Fibroblast of villous mesenchyme (primary cell): ENCODE measurements at places on chromosomes 1 and 21. TPM values are rescaled to one million over a fixed set of nuclear protein-coding genes. Genes with fewer than 3 reads are reported as not detected.
A peak's percentile ranks its signal among the peaks of the same experiment; 100 is the strongest.

GRCh38 chr1:25074351-25075227 lies 144.5 kb upstream of the RUNX3 start:
- no peak for DNase-seq

GRCh38 chr21:14215971-14216641 lies at the start of gene RBM11:
Gene RBM11, plus strand, starts transcription at chr21:14216157. Its CDS starts 30 bp downstream, at chr21:14216187.
- peak; percentile 8 for DNase-seq

- no peak for DNase-seq
These were observed 31.7 kb upstream of the BACE2 start for GRCh38 chr21:41136286-41136685.

GRCh38 chr1:30444401-30444800 lies 279.0 kb downstream of the MATN1 start:
- no peak for DNase-seq

- DNase-seq = no peak
These were observed 88.1 kb upstream of the SLC35F3 start for GRCh38 chr1:233816348-233816747.

- DNase-seq = no peak
These were observed 199.0 kb upstream of the C1orf105 start for GRCh38 chr1:172221436-172221835.

DNA sequence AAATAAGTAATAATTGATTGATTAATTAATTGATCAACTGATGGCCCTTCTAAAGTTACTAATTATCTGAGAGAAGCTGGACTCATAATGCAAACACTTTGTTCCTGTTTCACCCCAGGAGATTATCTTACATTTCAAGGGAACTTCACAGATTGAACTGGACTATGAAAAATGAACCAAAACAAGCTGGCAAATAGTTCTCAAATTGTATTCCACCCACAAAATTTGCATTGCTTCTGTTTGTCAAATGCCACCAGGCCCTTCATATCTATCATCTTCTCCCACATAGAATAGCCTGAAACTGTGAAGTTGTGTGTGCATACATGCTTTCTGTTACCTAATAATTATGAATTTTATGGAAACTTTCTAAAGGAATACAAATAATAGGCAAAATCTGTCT lies 104.0 kb downstream of the ZNF281 start:
- DNase-seq = no peak

DNA sequence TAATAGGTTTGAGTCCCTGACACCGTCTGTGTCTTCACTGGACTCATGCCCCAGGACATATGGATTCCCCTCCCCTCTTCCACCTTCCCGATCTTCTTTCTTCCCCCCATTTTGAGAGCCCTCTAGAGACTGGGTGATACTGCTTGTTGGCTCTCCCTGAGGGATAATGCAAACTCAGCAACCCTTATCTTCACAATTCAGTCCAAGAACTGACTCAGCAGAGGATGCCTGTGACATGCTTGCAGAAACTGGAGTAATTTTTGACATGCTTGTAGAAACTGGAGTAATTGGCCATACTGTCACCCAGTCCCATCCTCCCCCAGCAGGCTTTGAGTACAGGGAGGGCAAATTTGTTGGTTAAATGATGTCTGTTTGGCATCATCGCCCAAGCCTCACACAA lies 127.6 kb upstream of the CTTNBP2NL start:
- no peak for DNase-seq

GRCh38 chr1:67958472-67958871 lies 92.0 kb downstream of the DIRAS3 start:
- no peak for DNase-seq

- DNase-seq = peak; percentile 15
These were observed at the start of gene RIMKLA for GRCh38 chr1:42380586-42381279. Gene RIMKLA, plus strand, starts transcription at chr1:42380792. Its CDS starts 143 bp downstream, at chr1:42380935.

GRCh38 chr1:11132563-11133293 lies 33.1 kb upstream of the EXOSC10 start:
- DNase-seq = peak; percentile 55

- DNase-seq = no peak
These were observed 1.8 kb downstream of the MX2 start for GRCh38 chr21:41363370-41364270.

GRCh38 chr1:72830606-72831390 lies 548.5 kb upstream of the NEGR1 start:
- DNase-seq = no peak

- DNase-seq = no peak
These were observed 503.5 kb downstream of the LTN1 start for GRCh38 chr21:28489162-28489561.

- DNase-seq = no peak
These were observed 1290.5 kb upstream of the B3GALT2 start for GRCh38 chr1:194476872-194477271.

DNA sequence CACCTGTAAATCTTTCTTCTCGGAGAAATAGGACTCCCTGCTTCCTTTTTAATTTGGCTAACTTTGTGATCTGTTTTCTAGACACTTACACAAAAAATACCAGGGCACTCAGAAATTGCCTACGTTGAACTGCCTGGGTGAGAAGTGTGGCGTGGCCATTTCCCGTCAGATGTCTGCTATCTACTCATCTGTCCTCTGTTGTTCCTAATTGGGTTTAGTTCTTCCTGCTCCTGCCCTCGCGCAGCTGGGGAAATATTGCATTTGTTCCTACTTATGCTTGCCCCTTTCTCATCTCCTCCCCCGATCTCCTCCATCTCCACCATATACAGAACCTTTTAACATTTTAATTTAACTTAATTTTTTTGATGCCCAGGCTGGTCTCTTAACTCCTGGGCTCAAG lies 55.1 kb downstream of the CD58 start:
- DNase-seq = no peak

DNA sequence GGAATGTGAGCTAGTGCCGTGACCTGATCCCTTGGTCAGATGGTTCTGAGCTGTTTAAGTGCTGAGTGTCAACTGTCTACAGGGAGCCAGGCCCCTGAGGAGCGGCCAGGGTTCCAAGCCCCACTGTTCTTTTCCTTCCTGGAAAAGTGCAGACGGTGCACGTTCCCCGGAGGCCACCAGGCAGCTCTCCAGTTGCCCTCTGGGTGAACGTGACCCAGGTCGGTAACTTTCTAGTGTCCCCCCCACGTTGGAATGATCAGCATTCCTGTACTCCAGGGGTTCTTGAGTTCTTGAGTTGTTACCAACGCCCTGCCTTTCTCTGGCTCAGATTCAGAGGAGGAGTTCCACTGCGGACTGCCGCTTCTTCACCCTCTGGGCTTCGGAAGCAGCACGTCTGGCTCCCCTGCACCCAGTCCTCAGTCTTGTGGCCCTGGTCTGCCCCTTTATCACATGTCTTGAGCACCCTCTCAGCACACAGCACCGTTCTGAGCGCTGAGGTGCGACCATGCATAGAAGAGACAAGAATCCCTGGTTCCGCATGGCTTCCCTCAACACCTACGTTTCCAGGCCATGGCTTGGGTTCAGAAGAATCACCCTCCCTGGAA lies 131.5 kb downstream of the DHRS3 start:
- peak; percentile 50 for DNase-seq

- no peak for DNase-seq
These were observed 7.9 kb downstream of the CDK18 start for GRCh38 chr1:205512059-205513045.

DNA sequence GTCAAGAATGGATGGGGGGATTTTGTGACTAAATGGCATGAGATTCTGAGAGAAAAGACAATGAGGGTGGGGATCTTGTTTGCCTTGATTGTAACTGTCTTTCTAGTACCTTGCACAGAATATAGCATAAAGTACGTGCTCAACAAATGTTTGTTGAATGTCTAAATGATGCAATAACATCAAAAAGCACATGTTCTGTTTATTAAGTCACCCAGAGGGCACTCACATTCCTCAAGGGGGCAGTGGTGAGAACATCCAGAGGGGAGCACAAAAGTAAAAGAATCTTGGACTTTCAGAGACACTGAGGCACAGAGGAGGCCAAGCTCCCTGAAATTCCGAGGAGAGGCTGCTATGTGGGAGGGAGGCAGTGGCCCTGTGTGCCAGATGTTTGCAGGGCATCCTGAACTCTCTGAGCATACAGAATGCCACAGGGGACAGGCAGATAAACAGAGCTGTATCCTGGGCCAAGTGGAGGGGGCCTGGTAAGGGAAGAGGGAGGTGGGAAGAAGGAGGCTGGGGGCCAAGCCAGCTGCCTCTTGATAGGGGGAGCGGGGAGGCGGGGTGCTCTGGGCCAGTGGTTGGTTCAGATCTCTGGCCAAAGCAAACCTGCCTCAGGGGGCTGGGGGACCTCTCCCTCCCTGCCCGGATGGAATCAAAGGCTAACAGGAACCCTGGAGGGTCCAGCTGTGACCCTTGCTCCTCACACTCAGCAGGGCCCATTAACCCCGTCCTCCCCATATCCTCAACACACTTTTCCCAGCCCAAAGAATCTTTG lies 6.5 kb upstream of the ATP1A2 start:
- DNase-seq = peak; percentile 56

- no peak for DNase-seq
These were observed 109.8 kb downstream of the CACHD1 start for GRCh38 chr1:64579767-64580166.

DNA sequence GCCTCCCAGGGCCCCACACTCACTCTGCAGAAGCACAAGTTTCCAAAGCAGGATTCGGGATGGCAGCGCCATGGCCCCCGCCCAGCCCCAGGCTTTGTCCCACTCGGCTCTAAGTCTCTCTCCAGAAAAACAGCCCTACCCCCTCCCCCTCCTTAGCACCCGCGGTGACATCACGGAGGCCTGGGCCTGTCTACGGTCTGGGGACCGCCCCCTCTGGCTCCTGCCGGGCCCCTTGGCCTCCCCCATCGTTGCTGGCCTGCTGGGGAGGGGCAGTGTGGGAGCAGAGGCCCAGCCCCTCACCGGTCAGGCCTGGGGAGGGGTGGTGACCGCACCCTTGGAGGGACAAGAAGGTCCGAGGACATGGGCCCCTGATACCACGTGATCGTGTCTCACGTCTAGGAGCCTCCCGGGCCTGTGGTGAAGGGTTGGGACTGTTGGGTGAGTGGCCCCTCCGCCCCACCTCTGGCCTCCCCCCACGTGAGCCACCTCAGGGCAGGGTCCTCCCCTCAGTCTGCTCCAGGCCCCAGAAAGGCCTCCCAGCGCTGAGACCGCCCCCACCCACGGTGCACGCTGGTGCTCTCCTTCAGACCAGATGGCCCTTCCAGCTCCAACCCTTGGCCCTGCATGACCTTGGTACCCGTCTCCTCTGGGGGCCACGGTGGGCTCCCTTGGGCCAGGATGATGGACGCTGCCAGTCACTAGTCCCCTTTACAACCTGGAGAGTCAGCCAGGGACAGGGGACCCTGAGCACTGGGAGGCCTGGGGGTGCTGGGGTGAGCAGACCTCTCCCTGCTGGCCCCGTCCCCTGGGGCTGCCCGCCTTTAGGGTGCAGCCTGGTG lies at the start of gene MXRA8:
Gene MXRA8, minus strand, starts transcription at position 123 of the 839 bp plus-strand sequence. Its CDS starts 51 bp downstream, at position 72.
- DNase-seq = peak; percentile 94

- DNase-seq = no peak
These were observed 490.6 kb upstream of the VAMP3 start for GRCh38 chr1:7280347-7280960.

DNA sequence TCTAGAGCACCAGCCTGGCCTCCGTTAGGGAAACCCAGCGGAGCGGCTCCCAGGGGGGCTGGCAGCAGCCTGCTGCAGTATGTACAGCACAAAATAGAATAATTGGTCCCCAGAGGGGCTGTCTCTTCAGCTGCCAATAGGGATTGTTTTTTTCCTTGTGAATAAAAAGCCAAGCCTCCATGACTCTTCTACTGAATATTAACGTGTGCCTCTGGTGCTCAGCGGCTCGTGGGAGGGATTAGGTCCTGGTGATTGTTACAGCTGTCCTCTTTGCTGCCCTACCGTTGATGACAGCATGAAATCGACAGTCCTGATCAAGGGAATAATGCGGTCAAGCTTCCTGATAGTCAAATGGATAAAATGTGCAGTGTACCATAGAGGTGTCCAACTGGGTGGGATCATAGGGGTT lies 190.7 kb upstream of the RUNX1 start:
- no peak for DNase-seq

- DNase-seq = peak; percentile 30
These were observed 65.1 kb downstream of the DISC1 start for GRCh38 chr1:231691618-231692259.

DNA sequence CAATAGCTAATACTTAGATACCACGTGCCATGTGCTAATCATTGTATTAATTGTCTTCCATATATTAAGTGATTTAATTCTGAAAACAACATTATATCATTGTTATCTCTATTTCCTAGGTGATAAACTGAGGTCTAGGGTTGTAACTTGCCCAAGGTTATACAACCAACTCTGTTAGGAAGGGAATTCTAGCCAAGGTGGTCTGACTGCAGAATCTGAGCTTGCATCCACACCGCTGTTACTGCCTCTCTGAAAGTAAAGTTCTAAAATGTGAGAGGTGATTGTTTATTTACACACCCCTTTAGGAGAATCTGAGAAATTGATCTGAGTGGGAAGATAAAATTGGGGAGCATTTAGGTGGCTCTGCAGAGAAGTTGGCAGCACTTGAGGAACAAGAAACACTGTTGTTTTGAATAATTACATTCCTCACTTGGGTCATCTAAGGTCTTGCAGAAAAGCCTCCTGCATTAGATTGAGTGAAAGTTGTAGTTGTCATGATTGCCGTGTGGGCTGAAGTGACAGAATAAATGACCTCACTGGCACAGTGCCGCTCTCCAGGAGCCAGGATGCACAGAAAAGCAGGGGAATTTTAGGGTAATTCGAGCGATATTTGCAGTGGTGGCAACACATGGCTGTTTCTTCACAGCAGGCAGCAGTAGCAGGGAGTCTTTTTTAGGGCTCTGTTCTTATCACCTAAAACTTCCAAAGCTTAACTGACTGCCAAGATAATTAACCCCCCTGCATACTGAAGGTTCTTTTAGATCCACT lies 121.7 kb downstream of the ADGRL4 start:
- DNase-seq = no peak

The TCHHL1 gene
- total RNA-seq = not detected in 2 replicates

The FHAD1 gene
- under 0.01 TPM in 2 replicates for total RNA-seq

The CCDC185 gene
- not detected in 2 replicates for total RNA-seq

The TDRD5 gene
- total RNA-seq = not detected in 2 replicates

The CATSPERE gene
- total RNA-seq = 0.64 and 1.7 TPM in 2 replicates

The S100A2 gene
- 0.97 and 2.2 TPM in 2 replicates for total RNA-seq

The SRSF4 gene
- total RNA-seq = 33.5 and 44.0 TPM in 2 replicates

The EFNA3 gene
- 0.32 and 0.43 TPM in 2 replicates for total RNA-seq

The CLEC20A gene
- total RNA-seq = not detected in 2 replicates

The SERPINC1 gene
- total RNA-seq = not detected in 2 replicates

The HFM1 gene
- total RNA-seq = under 0.01 TPM in 2 replicates
